Suppressor macrophage treated with lipopolysaccharide for 4 hours (primary cell): ENCODE measurements at places on chromosomes 5 and 9.

- DNase-seq, result peak; percentile 78
Observed at GRCh38 chr9:113176803-113177202, 26.0 kb downstream of the SLC31A2 start.

DNA sequence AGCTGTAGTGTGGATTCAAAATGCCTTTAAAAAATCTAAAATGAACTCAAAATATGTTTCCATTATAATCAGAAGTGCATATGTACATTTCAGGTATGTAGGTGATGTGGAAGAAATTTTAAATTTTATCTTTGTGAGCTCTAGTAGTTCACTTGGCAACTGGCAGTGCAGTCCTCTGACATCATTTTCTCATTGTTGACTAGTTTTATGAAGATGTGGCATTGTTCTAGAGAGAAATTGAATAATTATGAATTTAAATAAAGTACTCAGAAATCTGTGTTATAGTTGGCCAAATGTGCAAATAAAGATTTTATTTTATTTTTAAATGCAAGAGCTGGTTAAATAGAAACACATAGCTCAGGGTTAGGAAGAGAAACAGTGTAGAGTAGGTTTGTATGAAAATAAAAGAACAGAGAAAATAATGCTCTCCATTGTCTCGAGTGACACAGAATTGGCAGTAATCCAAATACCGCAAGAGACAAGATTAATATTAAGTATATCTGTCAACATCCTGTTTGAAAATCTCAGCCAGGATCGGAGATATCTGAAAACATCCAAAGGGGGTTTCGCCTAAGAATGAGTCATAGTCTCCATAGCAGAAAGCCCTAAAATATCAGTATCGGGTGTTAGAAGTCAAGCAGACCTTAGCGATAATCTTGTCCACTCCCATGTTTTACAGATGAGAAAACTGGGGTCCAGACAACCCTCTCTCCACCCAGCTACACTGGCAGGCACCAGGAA, 189.4 kb downstream of the CCDC192 start:
- no peak for DNase-seq

- DNase-seq, result no peak
Observed at GRCh38 chr5:71891856-71892255, 172.8 kb downstream of the CARTPT start.

- DNase-seq, result no peak
Observed at GRCh38 chr5:103264508-103264907, 5.9 kb downstream of the MACIR start.

DNA sequence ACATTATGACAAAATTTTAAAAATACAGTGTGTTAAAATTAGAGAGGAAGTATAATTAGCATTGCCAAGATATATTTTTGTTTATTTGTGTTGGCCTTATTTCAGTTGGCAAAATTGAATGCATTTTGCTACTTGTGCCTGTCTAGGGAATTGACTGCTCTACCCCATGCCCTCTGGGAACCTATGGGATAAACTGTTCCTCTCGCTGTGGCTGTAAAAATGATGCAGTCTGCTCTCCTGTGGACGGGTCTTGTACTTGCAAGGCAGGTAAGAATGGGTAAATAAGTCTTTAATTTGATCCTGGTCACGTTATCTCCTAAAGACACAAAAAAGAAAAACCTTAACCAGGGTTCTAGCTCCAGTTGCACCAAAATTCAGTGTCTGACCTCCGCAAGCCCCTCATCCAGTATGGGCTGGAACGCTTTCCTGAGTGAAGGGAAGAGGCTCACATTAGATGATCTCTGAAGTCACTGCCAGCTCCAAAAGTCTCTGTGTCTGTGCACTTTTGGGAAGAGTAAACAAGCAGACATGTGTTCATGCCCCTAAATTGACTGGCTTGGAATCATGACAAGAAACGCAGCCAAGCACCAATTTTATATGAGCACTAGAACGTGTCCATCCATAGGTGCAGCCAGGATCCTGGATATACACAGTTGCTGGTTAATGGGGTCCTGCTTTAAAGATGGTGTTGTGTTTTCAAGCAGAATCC, 98.3 kb upstream of the PRRC1 start:
- DNase-seq, result no peak
